ENCODE measurements at places on chromosomes 7 and 10.

GRCh38 chr7:141697211-141697871 lies 4.6 kb downstream of the DENND11 start:
- peak; percentile 42 for DNase-seq

DNA sequence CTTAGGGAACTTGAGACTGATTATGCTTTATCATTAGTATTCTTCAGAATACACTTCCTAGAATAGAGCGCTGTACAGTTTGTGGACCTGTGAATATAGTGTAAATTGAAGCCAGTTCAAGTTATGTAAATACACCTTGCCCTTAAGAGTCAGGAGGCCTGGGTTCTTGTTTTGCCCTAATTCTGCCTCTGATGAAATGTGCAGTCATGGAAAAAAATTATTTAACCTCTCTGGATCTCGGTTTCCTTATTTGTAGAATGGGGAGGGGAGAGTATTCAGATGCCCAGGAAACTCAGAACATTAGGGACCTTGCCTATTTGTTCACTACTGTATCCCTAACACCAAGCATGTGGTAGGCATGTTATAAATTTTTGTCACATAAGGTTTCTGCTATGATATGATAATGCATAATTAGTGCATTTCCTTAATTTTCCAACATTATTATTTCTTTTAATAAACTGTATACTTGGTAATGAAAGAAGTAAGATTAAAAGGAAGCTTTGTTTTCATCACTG lies 1.3 kb downstream of the EXOC6 start:
- no peak for DNase-seq

- DNase-seq: no peak
These were observed 6.6 kb upstream of the RHBDD2 start for GRCh38 chr7:75872073-75872782.

- no peak for DNase-seq
These were observed 1.2 kb downstream of the MARCHF5 start for GRCh38 chr10:92291921-92292845.

GRCh38 chr10:90787393-90788198 lies 70.2 kb downstream of the HTR7 start:
- no peak for DNase-seq

DNA sequence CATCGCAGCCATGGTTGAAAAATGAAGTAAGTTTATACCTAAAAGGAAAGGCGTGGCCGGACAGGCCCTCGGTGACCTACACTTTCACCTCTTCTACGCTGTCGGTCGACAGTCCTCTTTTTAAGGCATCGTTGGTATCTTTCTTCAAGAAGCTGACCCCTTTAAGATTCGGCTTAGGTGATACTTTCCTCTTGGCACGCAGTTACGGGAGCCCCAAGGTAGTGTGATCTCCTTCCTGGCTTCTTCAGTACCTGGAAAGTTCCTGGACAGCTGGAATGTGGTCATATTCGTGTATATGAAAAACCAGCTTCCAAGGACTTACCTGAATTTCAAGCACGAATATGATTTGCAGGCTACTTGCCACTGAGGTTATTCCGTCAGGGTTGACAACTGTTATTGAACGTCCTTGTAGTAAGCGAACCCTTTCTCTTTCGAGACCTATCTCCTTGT lies 885 bp upstream of the SYPL1 start:
- DNase-seq: no peak

GRCh38 chr7:70353946-70354335 lies 755.7 kb downstream of the AUTS2 start:
- DNase-seq: no peak

- no peak for DNase-seq
These were observed 101.2 kb downstream of the PARD3 start for GRCh38 chr10:34713875-34714274.

GRCh38 chr7:79381921-79382320 lies 71.5 kb downstream of the MAGI2 start:
- DNase-seq: no peak

DNA sequence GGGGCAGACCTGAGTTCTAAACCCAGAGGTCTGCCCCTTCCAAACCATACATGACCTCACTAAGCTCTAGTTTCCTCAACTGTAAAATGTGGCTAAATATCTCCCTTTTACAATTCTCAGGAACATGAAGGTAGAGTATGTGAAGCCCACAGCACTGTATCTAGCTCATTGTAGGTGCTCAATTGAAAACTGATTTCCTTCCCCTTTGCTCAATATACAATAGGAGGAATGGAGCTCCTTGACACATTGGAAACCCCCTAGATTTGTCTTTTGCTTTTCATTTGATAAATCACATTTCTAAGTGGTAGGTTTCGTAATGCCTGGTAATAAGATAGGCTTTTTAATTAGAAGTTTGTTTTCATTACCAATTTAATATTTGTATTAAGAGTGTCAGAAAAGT lies 153.3 kb downstream of the ARID5B start:
- DNase-seq: no peak

DNA sequence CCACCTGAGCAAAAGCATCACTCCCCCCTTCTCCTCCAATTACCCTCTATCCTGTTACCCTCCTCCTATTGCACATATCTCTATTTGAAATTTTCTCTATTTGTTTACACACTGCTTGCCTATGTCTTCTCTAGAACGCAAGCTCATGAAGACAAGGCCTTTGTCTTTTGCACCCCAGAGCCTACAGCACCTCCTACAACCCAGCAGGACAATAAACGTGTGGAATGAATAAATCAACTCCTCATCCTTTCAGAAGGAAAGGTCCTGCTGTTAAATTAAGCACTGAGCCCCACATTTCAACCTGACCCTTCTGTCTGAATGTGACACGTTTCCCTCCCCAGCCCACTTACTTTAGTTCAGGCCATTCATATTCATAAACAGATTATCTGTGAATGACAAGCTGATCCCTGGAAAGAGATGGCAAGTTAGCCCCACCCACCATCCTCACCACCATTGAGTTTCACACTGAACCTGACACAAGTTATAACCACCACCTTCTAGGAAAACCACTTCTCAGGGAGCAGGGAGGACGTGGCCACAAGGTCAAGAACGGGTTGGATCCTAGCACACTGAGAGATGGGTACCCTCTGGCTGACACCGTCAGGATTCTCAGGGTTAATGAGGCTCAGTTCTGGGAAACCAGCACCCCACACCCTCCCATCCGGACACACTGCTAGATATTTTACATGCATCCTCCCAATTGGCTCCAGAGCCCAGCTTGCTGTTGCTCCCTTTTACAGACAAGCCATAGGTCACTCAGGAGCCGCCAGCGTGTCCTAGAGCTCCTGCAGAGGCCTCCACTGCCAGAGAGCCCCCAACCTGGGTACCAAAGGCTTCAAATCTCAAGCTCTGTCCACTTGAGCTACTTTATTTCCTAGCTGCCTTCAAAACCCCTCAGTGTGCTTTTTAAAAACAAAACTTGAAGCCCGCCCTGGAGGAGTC lies 934 bp downstream of the PRTFDC1 start:
- DNase-seq: no peak

DNA sequence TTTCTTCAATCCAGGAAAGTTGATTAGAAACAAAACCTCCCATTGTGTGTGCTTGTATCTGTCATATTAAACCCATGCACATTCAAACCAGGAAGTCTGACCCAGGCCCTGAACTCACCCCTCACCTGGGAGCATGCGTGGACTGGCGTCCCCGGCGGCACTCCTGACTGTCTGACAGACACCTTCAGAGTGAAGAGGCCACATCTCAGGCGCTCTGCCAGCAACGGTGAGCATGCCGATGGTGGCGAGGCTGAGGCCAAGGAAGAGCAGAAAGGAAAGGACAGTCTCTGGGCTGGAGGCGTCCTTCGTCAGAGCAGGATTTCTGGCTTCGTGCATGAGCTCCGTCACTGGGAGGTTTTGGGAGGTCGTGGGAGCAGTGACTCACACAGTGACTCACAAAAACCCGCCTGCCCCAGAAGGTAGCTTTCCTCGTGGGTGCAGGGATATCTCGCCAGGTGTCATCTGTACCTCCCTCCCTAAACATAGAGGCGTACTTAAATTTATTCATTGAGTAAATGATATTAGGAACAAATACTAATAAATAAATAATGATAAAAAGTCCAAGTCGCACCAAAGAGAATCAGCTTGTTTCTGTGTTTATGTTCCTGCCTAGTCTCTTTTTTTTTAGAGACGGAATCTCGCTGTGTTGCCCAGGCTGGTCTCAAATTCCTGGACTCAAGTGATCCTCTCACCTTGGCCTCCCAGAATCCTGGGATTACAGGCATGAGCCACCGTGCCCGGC lies 13.5 kb downstream of the IQCE start:
- no peak for DNase-seq

- DNase-seq: no peak
These were observed 29.5 kb upstream of the DAGLB start for GRCh38 chr7:6477318-6477660.

DNA sequence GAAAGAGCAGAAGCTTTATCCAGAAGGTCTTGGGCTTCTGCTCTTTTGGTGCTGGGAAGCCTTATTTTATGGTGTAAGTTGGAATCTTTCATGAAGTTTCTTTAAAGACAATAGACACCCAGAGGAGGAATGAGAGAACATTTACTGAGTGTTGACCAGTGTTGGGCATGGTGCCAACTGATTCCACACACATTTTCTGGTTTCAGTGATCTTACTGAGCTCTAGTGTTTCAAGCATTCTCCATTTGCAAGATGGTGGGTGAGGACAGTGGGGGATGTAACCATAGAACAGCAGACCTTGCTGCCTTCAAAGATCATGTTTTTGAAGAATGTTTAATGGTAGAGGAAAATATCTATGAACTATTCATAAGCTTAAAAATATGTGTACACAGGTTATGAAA lies 114.6 kb downstream of the LRMDA start:
- DNase-seq: no peak

DNA sequence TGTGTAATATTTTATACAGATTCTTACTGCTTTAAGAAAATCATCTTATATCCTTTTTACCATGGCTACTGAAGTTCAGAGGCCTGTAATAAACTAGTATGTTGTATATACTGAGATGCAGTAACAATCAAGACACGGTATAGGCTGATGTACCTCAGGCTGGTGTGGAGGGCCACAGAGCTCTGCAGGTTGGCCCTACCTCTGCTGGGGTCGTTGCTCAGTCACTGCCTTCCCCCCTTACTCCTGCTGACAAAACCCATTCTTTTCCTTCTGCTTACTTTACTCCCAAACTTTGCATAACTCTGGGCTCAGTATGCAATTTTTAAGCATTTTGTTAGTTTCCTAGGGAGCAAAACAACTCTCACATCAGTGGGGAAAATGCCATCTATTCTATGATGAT lies 200.1 kb upstream of the FOXP2 start:
- DNase-seq: no peak

- DNase-seq: no peak
These were observed 34.4 kb downstream of the PLEKHA8 start for GRCh38 chr7:30062587-30062986.

GRCh38 chr10:69866688-69867461 lies 65.2 kb downstream of the COL13A1 start:
- no peak for DNase-seq

- DNase-seq: no peak
These were observed 4.1 kb downstream of the LBX1 start for GRCh38 chr10:101224910-101225823.

GRCh38 chr7:15606561-15606960 lies 44.7 kb upstream of the AGMO start:
- DNase-seq: no peak

GRCh38 chr10:29794776-29795611 lies 160.2 kb upstream of the SVIL start:
- DNase-seq: no peak

DNA sequence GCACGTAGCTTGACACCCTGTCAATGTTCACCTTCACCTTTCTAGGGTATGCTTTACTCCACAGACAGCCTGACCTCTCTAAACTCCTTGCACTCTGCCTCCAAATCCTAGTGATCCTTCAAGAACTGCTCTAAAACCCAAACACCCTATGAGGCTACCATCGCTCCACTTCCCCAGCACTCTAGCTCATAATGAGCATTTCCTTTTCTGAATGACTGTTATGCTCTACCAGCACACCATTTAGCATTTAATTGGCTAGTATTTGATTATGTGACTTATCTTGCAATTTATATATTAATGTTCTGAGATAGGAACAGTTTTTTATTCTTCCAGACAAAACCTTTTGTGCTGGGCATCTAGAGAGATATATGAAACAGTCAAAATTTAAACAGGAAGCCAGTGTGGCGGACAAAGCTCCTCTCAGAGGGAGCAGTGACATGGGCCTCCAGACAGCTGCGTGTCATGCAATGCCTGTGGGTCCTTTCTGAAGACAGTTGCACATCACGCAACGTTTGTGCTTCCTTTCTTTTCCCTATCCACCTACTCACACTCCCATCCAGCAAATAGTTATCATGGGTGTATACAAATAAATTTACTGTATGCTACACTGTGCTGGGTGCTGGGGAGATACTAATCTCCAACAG lies 86.3 kb downstream of the ALOX5 start:
- DNase-seq: no peak

DNA sequence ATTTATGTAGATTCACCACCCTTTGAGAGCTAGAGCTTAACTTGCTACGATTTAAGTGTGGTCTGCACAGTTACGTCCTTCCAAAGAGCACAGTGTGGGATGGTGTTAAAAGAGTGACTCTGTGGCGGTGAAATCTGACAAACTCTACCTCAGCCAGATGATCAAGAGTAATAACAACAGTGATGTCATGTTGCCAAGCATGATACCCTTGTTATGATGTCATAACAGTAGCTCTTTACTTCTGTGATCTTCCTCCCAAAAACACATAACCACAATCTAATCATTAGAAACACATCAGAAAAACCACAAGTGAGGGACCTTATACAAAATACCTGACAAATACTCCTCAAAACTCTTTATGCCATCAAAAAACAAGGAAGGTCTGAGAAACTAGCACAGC lies 649.3 kb downstream of the POM121L12 start:
- no peak for DNase-seq

- DNase-seq: no peak
These were observed 159.1 kb downstream of the CCDC71L start for GRCh38 chr7:106501605-106502580.

GRCh38 chr10:120335553-120335952 lies 121.5 kb upstream of the PLPP4 start:
- DNase-seq: no peak

GRCh38 chr10:8338177-8338766 lies 283.8 kb downstream of the GATA3 start:
- DNase-seq: no peak

Measured in C1 segment of cervical spinal cord (tissue), 14 donors.